Esophagus mucosa (tissue), 1 donor: ENCODE measurements at places on chromosomes 1 and 21.
A peak's percentile ranks its signal among the peaks of the same experiment; 100 is the strongest.

GRCh38 chr1:204923201-204923600 is 52.5 kb downstream of the NFASC start:
- no peak for ATAC-seq

GRCh38 chr1:168643152-168643551 is 66.7 kb downstream of the XCL1 start:
- ATAC-seq, result no peak

DNA sequence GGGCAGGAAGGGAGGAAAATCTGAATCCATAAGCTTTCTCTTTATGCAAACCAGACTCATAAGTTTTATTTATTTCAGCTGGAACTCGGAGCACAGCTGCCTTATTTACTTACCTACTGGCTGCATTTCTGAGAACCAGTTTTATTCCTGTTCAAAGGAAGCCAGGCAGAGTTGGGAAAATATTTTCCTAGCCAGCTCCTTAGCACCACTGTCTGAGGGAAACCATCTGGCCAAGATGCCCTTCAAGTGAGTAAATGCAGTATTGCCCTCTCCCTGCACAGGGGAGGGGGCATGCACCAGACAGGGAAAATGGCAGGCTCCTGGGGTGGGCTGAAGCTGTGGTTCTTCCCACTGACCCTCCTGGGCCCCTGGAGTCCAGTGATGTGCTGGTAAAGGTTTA is 28.9 kb upstream of the FMOD start:
- no peak for ATAC-seq

DNA sequence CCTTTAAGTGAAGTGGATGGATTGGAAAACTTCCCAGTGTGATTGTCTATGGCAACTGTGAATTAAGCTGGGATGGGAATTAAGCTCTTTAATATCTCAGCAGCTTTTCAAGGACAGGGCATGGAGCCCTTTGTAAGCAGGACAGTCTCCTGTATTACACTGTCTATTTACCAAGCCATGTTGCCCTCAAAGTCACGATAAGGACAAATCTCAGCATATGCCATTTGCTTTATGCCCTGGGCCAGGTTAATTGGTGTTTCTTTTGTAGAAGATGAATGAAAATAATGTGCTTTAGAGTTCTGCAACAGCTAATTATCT is 17.6 kb downstream of the UTP25 start:
- ATAC-seq, result no peak

DNA sequence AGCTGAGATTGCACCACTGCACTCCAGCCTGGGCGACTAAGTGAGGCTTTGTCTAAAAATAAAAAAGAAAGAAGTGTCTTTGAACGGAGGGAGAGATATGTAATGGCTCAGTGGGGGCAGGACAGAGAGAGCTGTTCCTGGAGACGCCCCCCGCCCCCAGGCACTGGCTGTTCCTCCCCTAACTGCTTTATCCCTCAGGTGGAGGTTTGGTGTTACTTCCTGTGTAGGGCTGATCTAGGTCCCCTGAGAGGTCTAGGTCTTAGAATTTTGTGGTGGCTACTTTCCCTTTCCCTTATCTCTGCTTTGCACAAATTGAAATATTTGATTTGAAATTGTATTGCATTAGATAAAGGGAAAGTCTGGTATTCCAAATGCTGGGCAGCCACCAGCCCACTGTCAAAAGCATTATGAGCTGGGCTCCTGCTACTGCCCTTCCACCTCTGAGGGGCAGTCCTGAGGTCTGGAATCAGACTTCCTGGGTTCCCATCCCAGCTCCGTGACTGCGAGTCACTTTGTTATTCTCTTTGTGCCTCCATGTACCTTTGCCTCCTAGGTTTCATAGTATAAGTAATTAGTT is 134.8 kb upstream of the KIF26B start:
- no peak for ATAC-seq

DNA sequence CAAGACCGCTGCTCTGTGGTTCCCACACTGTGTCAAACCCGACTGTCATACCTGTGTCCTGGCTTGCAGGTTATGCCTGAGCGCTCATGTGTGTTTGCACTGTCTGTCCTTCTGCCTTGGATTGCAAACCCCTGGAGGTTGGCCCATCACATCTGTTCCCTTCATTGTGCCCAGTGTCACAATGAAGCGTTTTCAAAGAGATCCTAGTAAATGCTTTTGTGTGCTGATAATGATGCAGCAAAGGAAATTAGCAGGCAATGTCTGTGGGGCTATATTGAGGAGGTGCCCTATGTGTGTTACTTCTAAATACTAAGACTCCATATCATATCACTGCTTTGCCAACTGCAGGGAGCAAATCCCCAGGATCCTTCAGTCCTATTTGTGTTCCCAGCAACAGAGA is 424.4 kb upstream of the NFIA start:
- no peak for ATAC-seq

GRCh38 chr1:21647431-21648351 is 21.5 kb downstream of the RAP1GAP start:
- ATAC-seq, result peak; percentile 70
